ENCODE measurements at places on chromosomes 13 and 19.

GRCh38 chr19:52336791-52337381, 843 bp downstream of the ZNF610 start:
- no peak for DNase-seq

DNA sequence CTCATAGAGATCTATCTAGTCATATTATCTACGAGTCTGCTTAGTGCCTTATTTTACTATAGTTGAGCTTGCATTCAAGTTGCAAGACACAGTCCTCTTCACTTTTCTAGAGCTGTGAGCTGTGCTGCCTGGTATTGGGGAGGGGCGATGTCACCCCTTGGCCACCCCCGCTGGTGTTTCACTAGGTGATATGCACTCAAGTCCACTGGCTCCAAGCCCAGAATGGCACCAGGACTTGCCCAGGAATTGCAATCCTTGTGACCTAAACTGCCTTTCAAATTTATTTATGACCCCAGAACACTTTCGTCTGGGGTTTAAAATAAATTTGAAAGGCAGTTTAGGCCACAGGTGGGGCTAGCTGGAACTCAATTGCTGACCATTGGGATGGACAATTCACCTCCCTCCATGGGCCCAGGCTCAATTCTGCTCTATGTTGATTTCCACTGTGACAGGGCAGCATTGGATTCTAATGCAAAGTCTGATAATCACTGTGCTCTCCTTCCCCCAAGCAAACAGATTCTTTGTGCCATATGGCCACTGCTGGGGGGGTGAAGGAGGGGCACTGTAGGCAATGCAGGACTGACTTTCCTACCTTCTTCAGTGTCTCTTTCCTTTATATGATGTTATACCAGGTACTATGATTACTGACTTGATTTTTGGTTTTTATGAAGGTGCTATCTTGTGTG, 1244.2 kb upstream of the MIR17HG start:
- no peak for DNase-seq

DNA sequence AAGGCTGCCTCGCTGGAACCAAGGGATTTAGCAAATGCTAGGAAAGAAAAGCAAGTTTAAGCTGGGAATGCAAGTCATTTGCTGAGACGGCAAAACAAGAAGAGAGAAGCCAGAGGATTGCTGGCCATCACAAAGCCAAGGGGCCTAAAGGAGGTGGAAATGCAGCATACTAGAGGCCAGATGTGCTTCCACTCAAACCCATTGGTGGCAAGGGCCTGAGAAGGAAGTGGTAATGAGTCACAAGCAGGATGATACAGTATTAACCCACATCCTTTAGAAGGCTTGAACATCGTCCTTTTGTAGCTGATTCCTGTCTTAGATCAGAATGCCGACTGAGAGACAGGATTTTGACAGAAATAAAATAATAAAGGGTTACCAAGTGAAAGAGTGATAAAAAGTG, 68.2 kb downstream of the ITGBL1 start:
- DNase-seq: no peak

DNA sequence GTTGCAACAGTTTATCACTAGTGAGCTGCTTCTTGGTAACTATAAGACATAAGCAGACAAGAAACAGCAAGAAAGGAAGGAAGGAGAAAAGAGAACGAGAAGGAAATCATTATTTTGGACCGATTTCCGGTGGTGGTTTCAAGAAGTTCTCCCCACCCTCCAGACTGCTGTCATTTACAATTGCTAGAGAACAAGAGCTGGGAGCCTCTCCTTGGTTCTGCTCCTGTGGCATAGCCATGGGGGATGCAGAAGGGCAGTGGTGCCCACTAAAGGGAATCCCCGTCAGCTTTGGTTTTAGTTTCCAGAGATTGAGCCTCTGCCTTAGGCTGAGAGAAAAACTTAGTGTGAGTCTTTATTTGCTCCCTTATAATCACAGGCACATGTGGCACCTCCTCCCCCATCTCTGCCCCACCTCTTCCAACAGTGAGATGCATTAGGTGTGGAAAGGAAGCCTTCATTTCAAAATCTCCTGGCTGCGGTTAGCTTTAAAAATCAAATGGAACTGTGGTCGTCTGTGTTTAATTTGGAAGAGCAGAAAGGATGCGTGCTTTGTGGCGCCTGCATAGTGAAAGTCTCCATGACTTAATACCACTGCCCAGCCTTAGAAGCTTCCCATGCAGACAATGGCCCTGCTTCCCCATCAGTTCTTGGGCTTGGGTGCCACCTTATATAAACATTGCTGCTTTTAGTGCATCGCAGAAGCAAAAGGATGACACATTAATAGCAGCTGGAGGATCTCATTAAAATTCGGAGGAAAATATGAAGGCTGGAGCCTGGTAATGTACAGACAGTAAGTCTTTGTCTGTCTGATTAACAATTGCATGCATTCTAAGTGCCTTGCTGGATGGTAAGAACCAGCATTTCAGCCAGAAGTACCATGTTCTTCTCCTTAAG, 25.0 kb downstream of the LRCH1 start:
- peak; percentile 21 for DNase-seq

DNA sequence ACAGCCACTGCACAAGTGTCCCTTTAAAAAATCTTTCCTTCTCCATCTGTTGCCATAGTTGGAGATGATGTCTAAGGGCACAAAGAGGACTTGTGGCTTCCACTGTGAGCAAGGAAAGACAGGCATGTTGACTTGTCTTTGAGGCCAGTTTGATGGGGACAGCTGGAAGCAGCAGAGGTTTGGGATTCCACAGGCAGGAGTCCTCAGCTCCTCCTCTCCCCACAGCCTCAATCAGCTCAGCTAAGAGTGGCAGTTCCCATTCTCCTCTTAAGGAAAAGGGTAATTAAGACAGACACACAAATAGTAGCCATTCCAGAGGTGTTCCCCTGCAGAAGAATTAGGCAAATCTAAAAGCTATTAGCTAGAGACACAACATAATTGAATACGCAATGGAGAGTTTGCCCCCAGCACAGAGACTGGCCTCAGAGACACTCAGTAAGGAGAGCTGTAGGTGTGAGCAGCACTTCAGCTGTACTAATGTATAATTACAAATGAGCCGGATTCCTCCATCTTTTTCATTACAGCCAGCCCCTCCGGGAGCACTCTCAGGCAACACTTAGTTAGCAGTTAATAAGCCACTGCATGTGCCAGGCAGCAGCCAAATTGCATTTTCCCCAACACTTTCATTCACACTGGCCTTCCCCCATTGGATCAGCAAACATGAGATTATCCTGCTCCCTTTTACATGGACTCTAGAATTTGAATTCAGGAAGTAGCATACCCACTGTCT, 434.0 kb downstream of the FOXO1 start:
- DNase-seq: no peak

GRCh38 chr19:39082167-39082566, 2.0 kb upstream of the ACP7 start:
- DNase-seq: no peak

Measured in NCI-H526 treated with DMSO at 0.1 percent for 48 hours (cell line).